Activated T-helper 17 cell treated with anti-CD3 and anti-CD28 coated beads, Interleukin-2, amount 50 U/mL, for 72 hours (primary cell): ENCODE measurements at places on chromosomes 11 and 22.
A peak's percentile ranks its signal among the peaks of the same experiment; 100 is the strongest.

DNA sequence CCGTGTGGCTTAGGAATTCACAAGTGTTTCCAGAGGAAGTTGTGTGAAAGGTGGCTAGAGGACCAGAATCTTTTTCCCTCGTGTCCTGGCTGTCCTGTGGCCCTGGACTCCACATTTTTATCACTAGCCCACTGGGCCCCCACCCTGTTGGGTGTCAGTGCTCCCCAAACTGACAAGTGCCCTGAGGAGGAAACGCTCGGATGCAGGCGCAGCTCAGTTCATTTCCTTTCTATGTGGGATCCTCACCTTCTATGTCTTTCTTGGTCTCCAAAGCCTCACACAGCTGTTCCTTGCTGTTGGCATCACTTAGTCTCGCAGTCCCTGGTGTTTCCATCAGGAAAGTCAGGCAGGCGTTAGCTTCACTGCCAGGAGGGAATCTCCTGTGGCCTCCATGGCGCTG is 68.0 kb upstream of the KCNQ1OT1 start:
- ATAC-seq = no peak

- ATAC-seq = peak; percentile 37
Measured at GRCh38 chr11:45843158-45843924, 3.9 kb upstream of the CRY2 start.

- peak; percentile 94 for ATAC-seq
Measured at GRCh38 chr22:46267431-46268279, at the start of gene TTC38. TSS of gene TTC38 (plus strand) at chr22:46268008. CDS start at chr22:46268040, 32 bp downstream.

DNA sequence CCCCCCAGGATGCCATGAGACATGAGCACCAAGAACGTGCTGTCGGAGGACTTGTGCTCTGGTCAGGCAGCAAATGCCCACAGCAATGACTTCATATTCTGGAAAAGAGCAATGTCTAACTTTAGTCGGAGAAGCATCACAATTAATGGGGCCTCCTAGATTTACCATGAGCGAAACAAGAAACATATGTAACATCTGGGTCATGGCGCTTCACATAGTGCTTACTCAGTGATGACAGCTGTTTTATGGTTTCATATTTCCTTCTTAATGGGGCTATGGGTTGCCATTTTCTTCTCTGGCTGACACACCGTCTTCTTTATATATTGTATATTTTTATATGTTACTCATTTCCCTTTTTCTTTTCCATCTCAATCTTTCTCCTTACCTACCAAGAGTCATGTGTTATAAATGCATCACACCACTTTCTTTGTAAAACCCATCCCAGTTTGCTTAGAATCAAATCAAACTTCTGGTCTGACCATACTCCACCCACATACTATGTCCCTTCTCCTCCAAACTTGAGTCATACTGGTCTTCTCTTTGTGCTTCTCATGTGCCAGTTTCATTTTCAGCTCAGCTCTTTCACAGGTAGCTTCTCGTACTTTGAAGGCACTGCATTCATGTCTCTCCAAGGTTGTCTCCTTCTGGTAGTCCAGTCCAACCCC is 9.4 kb upstream of the CASP12 start:
- ATAC-seq = peak; percentile 92

- ATAC-seq = no peak
Measured at GRCh38 chr11:12141283-12141682, 30.9 kb downstream of the MICAL2 start.

DNA sequence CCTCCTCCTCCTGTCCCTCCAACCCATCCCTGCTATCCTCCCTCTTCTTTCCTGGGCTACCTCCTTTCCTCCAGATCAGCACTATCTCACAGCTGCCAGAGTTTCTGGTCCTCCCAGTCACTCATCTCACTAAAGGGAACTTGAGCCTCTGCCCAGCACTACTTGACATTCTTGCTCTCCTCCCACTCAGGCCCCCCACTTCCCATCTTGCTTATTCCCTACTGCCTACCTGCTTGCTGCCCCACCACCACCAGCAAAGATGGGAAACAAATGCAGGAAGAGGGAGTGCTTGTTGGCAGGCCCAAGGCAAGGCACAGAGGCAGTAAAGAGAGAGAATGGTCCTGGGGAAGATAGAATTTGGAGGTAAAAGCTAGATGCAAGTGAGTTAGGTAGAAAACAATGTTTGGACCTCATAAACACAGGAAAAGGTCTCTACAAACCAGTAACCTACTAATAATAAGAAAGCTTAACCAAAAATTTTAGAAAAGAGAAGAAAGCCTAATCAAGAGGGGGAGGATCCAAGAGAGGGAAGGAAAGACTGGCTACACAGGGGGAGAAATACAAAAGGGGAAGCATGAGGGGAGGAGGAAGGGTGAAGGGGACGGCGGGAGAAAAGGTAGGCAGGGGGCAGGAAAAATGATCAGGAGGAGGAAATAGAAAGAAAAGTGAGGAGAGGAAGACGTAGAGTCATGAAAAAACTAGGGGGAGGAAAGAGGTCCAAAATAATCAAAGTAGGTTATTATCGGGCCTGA is 63.6 kb downstream of the PAK1 start:
- ATAC-seq = no peak

DNA sequence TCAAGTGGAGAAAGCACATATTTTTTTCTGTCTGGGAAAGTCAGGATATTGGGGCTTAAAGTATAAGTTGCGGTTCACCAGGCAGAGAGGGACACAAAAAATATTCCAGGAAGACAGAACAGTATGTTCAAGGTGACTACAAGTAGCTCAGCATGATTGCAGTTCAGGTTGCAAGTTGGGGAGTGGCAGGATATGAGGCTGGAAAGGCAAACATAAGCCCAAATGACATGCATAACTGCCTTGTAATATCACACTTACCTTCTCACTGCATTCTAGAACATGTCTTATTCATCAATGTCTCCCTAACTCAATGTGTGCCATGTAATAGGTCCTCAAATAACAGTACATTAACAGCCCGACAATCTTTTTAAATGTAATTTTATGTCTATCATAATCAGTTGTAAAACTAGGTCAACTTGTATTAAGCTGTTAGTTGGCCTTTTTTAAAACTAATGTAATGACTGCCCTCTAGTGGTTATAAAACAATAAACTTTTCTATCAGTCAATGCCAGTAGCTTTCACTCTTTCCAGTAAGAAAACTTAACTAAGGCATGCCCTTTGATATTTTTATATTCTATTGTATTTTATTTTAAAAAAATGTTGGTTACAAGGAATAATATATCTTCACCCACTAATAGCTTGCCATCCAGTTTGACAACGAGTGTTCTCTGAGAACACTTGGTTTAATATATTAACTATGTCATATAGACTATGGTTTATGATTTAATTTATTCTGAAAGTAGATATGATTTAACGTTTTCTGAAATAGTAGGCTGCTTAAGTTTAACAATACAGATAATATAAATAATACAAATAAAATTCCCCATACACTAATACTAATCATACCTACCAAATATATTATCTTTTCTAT is 39.4 kb upstream of the CFAP300 start:
- ATAC-seq = peak; percentile 42

DNA sequence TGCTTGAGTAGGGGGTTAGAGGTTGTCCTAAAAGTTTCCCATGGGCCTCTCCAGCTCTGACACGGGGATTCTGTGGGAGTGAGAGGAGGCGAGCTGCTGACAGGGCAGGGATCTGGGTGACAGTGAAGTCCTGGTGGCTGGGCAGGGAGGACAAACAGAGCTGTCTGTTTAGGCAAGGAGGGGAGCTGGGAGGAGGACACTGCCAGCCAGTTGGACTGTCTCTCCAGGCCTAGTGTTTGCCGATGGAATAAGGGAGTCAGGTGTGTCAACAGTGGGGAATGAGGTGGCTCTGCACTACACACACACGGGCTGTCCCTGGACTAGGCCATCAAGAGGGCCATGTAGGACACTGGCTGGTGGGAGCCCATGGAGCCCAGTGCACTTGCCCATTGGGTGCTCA is 20.6 kb upstream of the SYT7 start:
- ATAC-seq = no peak

- no peak for ATAC-seq
Measured at GRCh38 chr22:38802671-38803121, 8.8 kb upstream of the DNAL4 start.

- peak; percentile 35 for ATAC-seq
Measured at GRCh38 chr11:67732045-67732787, 57.8 kb upstream of the ALDH3B2 start.

DNA sequence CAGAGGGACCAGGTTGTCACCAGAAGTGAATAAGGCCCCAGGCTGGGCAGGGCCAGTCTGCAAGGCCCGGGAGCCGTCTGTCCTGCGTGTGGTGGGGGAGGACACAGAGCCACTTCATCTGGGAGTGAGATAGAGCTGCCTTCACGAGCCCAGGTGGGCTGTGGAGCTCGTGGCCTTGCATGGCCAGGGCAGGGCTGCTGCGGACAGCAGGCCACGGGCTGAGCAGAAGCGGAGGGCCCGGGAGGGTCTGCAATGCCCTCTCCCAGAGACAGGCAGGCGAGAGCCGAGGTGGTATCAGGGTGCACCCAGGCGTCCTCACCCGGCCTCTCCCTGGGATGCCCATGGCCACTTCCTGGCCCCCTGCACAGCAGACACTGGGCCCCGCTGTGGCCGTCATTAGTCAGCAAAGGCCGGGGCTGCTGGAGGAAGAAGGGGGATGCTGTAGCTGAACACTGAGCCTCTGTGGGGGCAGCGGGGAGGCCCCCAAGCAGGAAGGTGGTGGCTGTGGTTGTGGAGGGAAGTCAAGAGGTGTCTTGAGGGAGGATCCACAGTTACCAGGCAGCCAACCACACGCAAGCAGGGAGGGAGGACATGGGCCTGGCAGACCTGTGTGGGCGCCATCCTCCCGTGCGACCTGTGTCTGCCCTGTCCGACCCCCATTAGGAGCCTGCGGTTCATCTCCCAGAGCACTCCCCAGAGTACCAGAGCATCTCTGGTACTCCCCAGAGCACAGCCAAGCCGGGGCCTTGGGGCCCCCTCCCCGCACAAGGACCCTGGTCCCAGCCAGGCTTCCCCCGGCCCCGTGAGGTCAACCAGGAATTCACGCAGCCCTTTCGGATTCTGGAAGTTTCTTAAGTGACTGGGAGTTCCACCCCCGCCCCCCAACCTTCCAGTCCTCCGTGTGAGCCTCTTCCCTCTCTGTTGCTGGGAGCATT is 1109.5 kb downstream of the BRD1 start:
- ATAC-seq = no peak

DNA sequence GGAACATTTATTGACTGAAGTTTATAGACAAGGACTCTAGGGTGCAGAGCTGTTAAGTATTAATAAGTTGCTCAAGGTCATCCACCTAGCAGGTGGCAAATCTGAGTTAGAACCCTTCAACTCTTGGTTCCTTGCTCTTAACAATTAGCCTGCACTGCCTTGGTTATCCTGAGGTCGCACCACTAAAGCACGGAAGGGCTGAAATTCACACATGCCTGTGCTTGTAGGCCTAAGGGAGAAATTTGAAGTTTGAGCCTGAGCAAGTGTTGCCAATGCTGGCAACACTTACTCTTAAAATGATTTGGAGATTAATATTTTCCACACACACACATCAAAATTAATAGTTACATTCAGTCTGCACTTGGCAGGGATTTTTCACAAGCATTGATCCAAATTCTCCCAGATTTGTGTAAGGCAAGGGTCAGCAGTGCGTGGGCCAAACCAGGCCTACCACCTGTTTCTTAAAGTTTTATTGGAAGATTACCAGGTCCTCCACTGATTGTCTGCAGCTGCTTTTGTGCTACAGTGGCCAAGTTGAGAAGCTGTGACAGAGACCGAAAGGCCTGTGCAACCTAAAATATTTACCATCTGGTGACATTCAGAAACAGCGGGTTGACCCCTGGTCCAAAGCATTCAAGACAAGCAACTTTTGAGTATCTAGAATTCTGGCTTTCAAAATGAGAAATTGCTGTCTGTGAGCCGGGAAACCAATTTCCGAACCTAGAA is 16.3 kb downstream of the APOL5 start:
- no peak for ATAC-seq

DNA sequence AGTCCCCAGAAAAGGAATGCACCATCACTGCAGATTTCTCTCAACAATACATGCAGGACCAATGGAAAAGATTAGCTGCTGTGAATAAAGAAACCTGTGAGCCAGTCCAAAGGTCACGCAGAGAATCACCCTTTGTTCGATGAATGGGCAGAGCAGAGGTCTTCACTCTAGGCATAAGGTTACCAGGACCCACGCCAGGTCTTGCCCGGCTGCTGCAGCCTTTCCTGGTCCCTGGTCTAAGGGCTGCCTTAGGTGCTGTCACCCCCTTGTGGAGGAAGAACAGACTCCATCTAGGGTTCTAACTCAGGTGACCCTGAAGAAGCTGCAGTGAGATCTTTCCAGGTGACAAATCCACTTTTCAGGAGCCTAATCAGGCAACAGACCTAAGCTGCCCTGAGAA is 29.0 kb upstream of the NAP1L4 start:
- ATAC-seq = peak; percentile 63
